ENCODE measurements at places on chromosomes 7 and 10. TPM values are rescaled to one million over a fixed set of nuclear protein-coding genes. Genes with fewer than 3 reads are reported as not detected.

GRCh38 chr7:19958309-19958896 is 185.0 kb upstream of the TMEM196 start:
- no peak for DNase-seq

- DNase-seq: no peak
Observed at GRCh38 chr10:42482411-42482810, 156.0 kb downstream of the ZNF33B start.

DNA sequence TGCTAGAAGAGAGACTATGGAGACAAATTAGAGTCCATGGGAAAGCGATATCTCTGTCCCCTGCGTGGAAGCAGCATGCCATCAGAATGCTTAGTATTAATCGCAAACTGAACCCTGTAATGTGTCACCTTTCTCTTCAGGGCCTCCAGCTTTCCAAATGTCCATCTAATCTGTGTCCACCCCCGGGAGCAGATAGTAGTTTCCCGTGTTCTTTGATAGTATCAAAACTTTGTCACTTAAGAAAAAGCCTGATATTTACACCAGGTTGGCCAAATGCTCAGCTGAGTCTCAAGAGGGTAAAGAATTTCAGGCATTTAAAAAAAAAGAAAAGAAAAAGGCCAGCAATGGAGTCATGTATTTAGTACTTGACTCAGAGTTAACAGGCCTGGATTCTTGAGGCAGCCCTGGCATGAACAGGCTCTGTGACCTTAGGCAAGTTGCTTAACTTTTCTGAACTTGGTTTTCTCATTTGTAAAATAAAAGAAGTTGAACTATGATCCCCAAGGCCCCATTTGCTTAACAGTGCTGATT is 10.4 kb upstream of the GSAP start:
- no peak for DNase-seq

DNA sequence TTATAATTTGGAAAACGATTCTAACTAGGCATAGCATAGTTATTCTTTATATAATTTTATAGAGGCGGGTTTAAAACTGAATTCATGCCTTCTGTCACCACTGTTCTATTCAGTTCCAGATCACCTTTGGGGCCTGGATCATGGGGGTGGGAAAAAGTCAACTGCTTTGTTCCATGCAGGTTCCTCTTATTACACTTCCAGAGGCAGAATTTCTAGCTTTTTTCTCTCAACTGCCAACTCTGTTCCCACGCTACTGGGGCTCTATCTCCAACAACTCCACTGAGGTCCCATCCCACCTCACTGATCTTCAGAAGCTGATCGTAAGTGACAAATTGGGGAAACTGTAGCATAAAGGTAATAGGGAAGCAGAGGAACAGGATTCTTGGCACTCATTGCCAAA is 283.6 kb upstream of the IMMP2L start:
- DNase-seq: no peak

GRCh38 chr10:61078542-61079275 is 134.7 kb upstream of the RHOBTB1 start:
- DNase-seq: no peak

ADARB2 gene
- polyA plus RNA-seq: 0.87 TPM

All from right renal cortex interstitium (tissue), 3 donors.